ENCODE measurements at places on chromosomes 6 and 20.

GRCh38 chr20:8155229-8155628 is 23.2 kb downstream of the PLCB1 start:
- no peak for DNase-seq

DNA sequence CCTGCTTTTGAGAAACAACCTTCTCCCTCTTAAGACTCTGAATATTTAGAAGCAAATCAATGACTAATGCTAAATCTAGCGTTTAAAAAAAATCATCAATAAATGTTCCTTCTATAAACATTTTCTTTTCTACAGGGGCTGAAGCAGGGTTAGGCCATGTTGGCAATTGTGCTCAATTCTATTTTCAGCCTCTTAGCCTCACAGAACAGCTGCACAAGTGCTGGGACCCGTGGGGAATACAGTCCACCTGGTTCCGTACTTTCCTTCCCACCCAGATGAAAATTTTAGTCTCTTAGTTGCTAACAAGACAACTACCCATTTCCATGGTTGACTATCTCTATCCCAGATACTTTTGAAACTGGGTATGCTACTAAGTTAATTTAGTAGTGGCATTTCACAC is 138.6 kb downstream of the RPS12 start:
- DNase-seq = no peak

DNA sequence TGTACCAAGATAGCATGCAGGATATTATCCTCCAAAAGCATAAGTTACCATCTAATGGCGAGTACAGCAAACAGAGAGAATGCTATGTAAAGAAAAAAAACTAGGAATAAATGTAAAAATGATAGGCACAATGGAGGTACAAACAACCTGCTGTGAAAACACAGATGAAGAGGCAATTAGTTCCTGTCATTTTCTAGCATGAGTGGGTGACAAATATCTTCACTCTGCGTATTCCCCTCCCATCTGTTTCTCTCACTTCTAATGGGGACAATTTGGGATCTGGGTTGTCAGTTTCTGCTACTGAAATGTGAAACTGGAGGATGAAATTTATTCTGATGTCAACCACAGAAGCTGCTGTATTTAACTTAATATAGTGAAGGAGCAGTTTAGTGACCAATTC is 11.7 kb upstream of the PTPRK start:
- no peak for DNase-seq

- no peak for DNase-seq
These were observed 10.7 kb downstream of the EZR start for GRCh38 chr6:158808442-158808833.

- DNase-seq = no peak
These were observed 104.4 kb upstream of the ADGRF4 start for GRCh38 chr6:47593979-47594378.

- DNase-seq = no peak
These were observed 48.1 kb downstream of the CNKSR3 start for GRCh38 chr6:154462425-154462824.

DNA sequence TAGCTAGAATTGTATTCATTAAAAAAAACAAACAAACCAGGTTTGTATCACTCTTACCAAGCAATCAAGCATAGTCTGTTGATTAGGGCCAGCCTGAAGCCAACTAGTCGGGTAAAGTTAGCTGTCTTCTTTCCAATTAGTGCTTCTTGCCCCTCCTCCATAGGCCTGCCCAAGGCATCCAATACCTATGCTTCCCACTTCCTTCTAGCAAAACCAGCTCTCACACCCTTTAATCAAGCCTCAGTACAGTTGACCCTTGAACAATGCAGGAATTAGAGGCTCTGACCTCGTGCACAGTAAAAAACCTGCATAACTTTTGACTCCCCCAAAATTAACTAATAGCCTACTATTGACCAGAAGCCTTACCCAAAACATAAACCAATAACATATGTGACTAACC is 119.1 kb upstream of the DTNBP1 start:
- no peak for DNase-seq

GRCh38 chr6:42527204-42527603 is 36.6 kb upstream of the UBR2 start:
- no peak for DNase-seq

DNA sequence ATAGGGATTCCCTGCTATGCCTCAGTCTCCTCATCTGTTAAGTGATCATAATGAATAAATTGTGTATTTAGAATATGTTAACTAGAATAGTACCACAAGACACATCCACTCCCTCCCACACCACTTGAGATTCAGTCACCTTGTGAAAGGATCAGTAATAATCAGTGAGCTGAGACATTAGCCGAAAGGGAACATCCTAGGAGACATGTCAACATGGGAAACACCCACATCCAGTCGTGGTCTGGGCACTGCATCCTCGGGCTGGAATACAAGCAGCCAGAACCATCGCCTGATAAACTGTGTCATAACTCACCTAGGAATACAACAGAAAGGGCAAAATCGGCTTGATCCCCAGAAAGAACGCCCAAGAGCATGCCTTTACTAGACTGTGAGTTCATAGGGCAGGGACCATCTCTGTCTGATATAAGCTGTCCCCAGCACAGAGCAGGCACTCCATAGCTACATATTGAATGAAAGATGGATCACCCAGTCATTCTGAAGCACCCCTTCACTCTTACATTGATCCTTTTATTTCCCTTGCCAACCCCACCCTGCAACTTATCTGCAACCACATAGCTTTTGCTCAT is 23.9 kb downstream of the RIPOR2 start:
- DNase-seq = no peak

DNA sequence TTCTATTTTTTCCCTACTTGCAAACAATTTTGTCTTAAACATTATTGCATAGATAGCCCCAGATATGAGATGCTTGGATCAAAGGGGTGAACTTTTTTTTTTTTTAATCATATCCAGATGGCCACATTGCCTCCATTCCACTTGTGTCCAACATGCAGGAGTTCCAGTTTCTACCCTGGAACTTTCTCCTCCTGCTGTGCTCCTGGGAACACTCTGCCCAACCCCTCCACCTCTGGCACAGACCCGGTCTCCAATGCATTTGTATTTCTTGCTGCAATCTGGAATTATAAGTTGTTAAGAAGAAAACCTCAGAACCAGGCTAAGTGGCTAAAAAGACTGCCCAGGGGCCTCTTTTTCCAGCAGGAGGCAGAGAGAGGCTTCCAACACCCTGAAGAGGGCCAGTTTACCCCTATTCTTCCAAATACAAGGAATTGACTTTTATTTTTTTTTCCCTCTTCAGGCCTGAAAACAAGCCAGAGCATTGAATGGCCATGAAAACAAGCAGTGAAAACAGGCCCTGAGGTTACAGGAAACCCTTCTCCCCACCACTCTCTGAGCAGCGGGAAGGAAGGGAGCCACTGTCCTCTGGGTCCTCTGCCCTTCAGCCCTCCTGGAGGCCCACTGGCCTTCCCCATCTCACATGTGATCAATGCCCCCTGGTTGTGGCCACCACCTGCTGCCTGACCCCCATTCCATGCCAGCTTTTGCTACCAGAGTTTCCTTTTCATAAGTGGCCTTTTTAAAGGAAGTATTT is 44.3 kb downstream of the PDYN start:
- no peak for DNase-seq

- DNase-seq = no peak
These were observed 36.1 kb downstream of the ELOVL2 start for GRCh38 chr6:11007715-11008608.

DNA sequence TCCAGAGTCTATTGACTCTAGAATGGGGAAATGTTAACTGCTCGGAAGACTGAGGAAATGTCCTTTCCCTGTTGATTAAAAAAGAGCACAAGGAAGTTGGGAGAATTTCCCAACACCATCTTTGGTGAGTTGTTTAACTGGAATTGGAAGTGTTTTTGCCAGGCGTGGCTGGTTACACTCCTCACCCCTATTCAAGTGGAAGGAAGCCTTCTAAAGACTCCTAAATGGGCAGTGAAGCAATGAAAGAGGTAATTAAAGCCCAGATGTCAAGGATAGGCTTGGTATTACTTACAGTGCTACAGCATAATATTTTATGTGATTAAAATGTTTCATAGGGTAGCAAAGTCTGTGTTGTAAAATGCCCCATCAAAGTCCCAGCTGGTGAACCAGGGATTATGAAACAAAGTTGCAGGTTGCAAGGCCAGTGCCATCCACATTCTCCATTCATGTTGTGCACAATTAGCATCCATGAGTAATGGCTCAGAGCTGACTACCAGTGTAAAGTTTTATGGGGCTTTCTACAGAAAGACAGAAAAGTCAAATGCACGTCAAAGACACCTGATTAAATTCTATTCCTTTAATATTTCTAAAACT is 52.6 kb downstream of the BTBD3 start:
- DNase-seq = no peak

DNA sequence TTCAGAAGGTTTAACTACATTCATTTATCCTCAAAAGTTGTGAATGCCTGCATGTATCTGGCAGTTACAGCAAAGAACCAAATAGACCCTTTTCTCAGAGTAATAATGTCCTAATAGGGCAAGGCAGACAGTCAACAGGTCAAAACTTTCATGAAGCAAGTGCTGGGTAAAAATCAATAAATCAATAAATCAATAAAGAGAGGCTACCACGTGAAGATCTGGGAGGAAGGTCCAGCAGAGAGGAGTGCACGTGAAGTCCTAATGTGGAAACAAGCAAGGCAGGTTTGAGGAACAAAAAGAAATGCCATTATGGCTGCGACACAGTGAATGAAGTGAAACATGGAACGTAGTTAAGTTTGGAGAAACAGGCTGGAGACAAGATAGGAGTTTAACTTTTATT is 36.3 kb upstream of the C6orf118 start:
- DNase-seq = no peak

GRCh38 chr6:126553854-126554253 is 213.9 kb downstream of the CENPW start:
- DNase-seq = no peak

- DNase-seq = no peak
These were observed 162.7 kb upstream of the MARCKS start for GRCh38 chr6:113694278-113695077.

- DNase-seq = no peak
These were observed 11.1 kb downstream of the EDEM2 start for GRCh38 chr20:35135867-35136586.

DNA sequence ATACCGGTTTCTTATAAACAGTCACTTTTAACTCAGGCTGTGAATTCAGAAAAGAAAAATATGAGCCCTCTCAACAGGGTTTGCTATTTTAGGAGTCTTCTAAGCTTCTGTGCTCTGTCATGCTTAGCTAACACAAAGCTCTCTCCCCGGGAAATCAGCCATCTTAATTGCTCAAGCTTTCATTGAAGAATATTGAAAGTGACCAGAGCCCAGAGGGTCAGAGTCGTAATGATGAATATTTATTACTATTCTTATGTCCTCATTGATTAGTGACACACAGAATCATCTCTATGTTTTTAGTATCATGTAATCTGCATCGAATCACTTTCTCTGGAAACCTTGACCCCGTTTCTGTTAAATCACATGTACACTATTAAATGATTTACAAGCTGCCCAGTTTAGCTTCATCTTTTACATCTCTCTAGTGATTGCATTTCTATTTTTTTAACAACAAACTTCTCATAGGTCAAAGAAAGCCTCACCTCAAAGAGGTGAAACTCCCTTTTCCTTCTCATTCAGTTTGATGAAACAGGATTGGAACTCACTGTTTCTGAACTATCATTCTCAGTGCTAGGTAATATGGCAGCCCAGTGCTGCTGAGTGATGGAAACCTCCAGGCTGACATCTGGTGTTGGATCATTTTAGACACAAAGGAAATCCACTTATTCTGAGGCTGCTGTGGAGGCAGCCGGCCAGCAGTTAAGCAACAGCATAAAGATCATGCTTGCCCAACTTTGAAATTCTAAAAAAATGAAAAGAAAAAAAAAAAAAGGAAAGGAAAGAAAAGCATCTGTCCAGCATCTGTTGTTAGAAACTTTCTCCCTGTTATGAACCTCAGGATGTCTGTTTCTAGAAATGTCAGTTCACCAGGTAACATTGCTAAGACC is 96.3 kb downstream of the RFPL4B start:
- DNase-seq = no peak

- DNase-seq = no peak
These were observed 8.5 kb downstream of the SCGN start for GRCh38 chr6:25660512-25660911.

DNA sequence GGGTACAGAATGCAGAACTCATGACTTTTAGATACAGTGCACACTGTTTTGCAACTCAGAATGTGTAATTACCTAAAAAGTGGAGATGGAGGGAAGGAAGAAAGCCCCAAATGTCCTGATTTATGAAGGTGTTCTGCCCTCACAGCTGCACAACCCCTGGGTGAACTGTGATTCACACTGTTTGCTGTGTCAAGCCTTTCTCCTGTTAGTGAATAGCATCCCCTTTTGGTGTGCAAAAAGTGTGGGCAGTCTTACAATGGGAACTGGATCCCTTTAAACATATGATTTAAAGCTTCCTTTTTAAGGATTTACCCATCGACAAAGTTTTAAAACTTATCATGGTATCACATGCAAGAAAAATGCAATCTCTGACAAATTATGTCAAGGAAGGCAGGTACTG is 633.4 kb upstream of the EPHA7 start:
- DNase-seq = no peak

GRCh38 chr6:84882768-84883766 is 118.7 kb upstream of the TBX18 start:
- DNase-seq = no peak

- DNase-seq = no peak
These were observed 43.2 kb downstream of the PFDN4 start for GRCh38 chr20:54251096-54251495.

DNA sequence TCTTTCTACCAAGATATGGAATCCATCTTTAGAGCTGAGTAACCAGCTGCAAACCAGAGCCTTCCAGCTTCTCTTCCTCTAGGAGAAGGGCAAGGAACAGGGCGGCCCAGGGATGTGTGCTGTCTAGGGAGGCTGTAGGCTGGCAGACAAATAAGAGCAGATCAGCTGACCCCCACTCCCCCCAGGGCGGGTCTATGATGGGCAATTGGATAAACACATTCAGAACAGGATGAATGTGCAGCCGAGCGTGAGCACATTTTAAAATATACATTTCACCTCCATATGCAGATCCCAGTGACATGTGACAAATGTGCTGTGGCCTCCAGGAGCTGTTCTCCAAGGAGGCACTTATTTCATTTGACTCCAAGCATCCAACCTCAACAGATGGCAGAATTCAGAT is 580.1 kb downstream of the PTPRT start:
- DNase-seq = no peak

DNA sequence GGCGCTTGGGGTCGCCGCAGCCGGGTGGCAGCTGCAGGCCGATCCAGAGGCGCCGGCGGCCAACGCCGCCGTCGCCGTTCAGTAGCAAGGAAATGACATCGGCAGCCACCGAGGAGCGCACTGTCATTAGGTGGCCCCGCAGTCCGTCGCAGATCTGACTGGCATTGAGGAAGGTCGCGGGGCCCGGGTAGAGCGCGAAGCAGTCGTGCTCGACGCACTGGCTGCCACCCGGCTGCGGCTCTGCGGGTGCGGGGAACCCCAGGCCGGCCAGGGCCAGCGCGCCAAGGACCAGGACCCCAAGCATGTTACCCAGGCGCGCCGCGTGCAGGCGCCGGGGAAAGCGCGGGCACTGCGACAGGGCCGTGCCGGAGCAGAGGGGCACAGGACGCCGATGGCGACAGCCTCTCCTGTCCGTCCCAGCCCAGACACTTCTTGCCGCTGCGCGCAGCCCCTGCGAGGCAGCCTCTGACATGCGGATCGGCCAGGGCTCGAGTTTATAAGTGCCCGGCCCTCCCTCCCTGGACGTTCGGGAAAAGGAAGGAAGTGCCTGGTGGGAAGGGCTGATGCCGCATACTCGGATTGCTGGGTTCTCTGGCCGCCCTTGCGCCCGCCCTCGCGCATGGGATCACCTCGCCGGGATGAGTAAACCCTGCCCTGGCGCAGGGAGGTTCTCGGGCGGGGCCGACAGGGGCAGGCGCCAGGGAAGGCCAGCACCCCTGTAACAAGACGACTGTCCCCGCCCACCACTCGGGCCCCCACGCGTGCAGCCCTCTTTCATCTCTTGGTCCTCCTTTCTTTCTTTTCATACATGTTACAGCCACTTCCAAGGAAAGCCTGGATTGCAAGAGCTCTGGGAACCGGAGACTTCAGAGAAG is at the start of gene THBD:
Gene THBD, minus strand, starts transcription at position 472 of the 875 bp plus-strand sequence. Its CDS starts 168 bp downstream, at position 304.
- DNase-seq = no peak
